ENCODE measurements at places on chromosomes 7 and 10. TPM values are rescaled to one million over a fixed set of nuclear protein-coding genes. Genes with fewer than 3 reads are reported as not detected.

DNA sequence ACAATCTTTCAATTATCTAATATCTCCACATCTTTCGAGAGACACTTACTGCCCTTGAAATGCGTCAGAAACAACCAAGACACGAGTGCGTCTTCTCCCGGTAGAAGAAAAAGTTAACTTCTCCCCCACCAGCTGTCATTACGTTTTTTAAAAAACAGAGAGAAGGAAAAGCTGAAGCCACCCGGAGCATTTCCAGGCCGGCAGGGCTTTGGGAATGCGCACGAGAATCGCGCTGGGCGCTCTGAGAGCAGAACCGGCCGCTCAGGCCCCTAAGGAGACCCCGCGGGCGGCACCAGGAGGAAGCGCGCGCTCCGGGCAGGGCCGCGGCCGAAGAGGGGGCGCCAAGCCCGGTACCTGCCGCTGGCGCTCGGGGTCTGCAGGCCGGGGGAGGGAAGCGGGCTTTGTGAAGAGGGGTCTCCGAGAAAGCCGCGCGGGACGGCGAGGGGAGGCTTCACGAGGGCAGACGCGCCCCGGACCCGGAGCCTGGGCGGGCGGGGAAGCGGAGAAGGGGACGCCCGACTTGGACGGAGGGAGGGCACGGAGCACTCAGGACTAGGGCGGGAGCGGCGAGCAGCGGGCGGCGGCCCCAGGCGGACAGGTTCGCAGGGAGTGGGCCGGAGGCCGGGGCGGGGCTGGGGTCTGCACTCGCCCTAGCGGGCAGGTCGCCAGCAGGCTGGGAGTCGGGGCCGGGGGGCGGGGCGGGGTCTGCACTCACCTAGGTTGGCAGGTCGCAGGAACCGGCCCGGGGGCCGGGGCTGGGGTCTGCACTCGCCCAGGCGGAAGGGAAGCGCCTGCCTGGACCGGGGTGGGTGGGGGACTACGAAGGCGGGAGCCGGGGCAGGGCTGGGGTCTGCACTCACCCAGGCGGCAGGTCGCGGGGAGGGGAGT lies 932 bp downstream of the ESYT2 start:
- no peak for DNase-seq

- no peak for DNase-seq
These were observed 16.6 kb downstream of the GTF2I start for GRCh38 chr7:74674166-74674565.

DNA sequence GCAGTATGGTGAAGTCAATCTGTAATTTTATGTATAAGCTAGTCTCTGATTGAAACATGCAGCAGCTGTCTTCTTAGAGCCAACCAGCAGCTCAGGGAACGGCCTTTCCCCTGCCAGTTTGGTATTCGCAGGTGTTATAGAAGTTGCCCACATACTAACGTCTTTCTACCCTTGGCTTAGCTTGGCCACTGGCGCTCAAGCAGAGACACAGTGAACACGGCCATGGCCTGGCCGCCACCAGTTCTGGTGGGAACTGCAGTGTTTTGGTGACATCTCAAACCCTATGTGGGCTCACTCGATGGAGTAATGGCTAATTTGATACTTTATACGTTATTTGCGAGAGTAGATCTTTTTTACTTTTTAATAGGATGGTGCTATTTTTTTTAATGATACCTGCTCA lies 17.1 kb downstream of the EIF4H start:
- DNase-seq = no peak

DNA sequence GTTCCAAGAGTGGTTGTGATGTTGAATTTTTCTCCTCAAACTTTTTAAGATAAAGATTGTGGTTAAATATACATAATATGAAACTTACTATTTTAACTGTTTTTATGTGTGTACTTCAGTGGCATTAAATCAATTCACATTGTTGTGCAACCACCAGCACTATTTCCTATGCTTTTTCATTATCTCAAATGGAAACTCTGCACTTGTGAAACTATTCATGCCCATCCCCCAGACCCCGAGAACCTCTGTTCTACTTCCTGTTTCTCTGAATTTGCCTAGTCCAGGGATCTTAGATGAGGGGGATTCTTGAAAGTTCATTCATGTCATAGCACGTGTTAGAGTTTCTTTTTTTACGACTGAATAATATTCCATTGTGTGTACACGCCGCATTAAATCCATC lies 67.0 kb downstream of the WDR37 start:
- peak; percentile 13 for DNase-seq

DNA sequence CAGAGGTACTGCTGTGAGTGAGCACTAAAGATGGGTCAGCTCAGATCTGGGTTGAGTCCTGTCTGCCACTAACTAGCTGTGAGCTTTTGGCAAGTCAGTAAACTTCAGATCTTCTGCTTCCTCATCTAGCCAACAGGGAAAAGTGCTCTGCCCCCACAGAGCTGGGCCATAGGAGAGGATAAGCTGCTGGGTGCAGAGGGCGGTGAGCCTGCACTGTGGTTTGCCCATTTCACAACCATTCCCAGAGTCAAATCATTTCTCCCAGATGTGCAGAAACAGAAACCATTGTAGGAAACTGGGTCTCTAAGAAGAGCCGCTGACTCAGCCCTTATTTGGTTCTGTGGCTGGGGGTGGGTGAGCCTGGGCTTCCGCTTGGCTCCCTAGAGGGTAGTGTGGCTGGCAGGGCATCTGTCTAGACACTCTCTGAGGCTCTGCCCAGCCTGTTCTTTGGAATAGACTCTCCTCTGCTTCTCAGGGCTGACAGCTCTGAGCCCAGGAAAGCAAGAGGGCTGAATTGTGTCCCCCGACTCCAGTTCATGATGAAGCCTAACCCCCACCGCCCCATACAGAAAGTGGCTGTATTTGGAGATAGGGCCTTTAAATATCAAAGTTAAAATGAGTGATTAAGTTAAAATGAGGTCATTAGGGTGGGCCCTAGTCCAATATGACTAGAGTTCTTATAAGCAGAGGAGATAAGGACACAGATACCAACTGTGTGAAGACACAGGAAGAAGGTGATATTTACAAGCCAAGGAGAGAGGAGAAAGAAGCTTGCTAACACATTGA lies 29.5 kb upstream of the ARHGAP22 start:
- peak; percentile 57 for DNase-seq

- no peak for DNase-seq
These were observed 646.0 kb downstream of the PARD3 start for GRCh38 chr10:34169131-34169530.

- no peak for DNase-seq
These were observed 417 bp downstream of the RFC2 start for GRCh38 chr7:74253835-74254128.

- DNase-seq = no peak
These were observed 112.4 kb upstream of the FAM171A1 start for GRCh38 chr10:15483215-15484075.

DNA sequence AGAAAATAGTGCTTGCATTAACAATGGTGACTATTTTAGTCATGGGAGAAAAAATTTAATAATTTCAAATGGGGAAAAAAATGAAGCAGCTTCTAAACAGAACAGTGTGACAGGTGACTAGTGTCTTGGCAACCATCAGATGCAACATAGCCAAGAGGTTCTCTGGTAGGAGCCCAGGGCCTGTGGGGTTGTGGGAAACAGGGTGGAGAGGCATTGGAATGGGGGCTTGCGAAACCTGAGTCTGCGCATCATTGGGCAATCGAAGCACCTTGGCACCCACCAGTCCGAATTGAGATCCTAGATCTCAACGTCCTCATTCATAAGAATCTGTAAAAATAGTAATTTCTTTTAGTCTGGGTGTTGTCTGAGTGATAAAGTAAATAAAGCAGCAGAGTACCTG lies 19.2 kb upstream of the PARD3 start:
- no peak for DNase-seq

- DNase-seq = no peak
These were observed 15.4 kb upstream of the HIBADH start for GRCh38 chr7:27677912-27678612.

The SPDYE8 gene
- total RNA-seq = not detected

The OPN1SW gene
- not detected for total RNA-seq

The HOXA2 gene
- not detected for total RNA-seq

The DPP6 gene
- not detected for total RNA-seq

The GIMAP5 gene
- 83.9 TPM for total RNA-seq

The GHRHR gene
- total RNA-seq = not detected

The CALHM2 gene
- total RNA-seq = 138 TPM

The ZCCHC24 gene
- 1.5 TPM for total RNA-seq
